ENCODE measurements at places on chromosomes 6 and 20.

- no peak for DNase-seq
Measured at GRCh38 chr20:45111799-45112471, 3.0 kb downstream of the WFDC5 start.

DNA sequence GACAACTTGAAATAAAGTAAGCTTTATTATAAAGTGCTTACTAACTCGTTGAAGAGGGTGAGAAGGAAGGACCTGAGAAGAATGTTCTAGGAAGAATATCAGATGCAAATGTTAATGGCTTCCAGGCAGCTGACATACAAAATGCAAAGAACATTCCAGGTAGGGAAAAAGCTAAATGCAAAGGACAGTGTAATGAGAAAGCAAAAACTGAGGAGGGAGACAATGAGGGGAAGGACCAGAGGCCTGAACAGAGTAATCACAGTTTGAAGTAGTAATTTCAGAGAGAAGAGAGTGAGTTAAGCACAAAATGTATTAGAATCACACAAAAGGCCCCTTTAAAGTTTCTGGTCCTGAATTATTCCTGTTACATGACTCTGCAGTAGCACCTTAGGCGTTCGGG, 81.3 kb downstream of the HMGCLL1 start:
- no peak for DNase-seq

- no peak for DNase-seq
Measured at GRCh38 chr6:33785778-33786177, 3.2 kb downstream of the LEMD2 start.

DNA sequence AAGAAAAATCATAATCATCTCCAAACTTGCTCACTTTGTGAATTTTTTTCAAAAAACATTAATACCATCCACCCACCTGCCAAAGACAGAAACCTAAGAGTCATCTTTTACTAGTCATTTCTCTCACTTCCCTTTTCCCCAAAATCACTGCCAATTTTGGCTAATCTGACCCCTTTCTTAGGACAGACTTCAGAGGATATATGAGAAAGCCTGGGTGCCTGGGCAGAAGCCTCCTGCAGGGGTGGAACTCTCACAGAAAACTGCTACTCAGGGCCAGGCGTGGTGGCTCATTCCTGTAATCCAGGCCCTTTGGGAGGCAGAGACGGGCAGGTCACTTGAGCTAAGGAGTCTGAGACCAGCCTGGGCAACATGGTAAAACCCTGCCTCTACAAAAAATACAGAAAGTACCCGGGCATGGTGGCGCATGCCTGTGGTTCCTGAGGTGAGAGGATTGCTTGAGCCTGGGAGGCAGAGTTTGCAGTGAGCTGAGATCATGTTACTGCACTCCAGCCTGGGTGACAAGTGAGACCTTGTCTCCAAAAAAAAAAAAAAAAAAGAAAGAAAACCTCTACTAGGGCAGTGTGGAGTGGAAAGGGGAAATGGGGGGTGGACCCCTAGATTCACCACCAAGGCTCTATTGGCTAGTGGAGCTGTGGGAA, 3.8 kb downstream of the DEK start:
- peak; percentile 20 for DNase-seq

DNA sequence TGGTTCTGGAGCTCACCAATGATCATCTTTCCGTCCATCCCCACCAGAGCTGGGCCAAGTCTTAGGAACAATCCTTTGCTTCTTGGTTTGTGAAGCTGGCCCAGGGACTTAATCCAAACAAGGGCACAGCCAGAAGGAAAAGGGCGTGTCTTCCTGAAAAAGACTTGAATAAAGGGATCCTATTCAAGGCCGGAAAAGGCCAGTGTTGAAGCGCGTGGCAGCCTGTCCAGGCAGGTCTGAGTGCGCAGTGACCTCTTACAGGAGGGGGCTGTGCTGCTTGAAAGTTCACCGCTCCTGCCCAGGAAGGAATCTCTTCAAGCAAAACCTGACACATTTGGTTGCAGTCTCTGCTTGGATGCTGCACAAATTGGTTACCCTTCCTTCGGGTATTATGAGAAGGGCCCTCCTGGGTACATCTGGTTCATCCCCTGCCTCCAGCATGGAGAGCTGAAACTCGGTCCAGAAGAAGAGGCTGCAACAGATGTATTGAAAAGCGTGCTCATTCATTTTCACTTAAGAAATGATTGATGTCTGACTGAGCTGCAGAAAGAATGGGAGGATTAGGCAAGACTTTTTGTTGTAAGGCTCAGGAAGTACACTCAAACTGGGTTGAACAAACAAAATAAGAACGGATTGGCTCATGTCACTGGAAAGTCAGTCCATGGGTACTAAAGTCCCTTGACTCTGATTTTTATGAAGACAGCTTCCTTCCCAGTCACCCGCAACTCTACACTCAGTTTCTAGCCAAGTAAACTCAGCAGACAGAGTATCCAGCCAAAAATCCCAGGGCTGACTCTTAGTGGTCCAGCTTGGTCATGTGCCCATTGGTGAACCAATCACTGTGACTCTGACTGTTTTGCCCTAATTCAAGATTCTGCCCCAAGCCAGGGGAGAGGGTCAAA, 136.3 kb downstream of the TFAP2C start:
- DNase-seq: peak; percentile 41

DNA sequence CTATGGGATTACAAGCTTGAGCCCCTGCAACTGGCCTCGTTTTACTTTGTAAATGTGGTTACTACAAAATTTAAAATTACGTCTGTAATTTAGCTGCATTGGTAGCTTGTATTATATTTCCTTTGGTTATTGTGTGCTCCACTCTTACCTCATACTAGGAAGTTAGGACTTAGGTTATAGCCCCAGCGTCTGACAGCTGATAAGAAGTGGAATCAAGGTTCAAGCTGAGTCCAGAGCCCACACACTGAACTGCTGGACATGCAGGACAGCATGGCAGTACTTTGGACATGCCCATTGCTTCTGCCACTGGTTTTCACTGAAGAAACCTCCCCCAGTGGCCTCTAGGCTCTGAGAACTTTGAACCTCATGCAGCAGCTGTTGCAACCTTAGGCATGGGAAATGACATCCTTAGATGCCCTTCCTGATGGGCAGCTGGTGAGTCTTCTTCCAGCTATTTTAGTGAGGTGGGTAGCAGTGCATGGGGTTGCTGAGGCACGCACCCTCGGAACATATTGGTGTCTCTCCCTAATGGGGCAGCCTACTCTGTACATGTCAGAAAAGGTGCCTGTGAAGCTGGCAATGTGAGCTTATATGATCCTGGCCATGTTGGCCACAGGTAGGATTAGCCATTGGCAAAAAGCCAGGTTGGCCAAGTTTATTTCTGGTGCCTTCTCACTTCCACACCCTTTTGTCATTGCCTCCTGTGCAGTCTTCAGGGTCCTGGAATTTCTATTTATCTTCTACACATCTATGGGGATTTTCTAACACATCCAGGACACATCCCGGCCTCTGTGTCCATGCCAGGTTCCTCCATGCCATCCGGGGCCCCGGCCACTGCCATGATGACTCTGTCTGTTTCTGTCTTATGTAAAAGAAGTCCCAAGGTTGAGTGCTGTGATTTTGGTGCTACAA, 85.3 kb downstream of the CDS2 start:
- no peak for DNase-seq

GRCh38 chr20:18267815-18268214, 20.5 kb upstream of the ZNF133 start:
- DNase-seq: no peak

DNA sequence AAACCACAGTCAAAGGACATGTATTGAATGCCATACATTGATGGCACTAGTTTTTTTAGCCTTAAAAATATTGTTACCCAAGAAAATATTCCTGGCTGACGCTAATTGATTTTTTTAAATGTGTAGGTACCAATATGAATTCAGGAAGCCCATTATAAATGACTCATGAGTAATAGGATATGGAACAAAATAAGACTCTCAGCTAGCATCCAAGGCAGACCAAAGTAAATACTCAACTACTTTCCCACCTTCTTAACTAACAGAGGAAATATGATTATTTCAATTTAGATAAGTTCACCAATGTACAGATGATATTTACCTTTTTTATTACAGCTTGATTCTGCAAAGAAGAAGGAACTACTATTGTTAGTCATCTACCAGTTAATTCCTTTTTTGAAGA, 43.2 kb upstream of the TXNDC5 start:
- DNase-seq: no peak

DNA sequence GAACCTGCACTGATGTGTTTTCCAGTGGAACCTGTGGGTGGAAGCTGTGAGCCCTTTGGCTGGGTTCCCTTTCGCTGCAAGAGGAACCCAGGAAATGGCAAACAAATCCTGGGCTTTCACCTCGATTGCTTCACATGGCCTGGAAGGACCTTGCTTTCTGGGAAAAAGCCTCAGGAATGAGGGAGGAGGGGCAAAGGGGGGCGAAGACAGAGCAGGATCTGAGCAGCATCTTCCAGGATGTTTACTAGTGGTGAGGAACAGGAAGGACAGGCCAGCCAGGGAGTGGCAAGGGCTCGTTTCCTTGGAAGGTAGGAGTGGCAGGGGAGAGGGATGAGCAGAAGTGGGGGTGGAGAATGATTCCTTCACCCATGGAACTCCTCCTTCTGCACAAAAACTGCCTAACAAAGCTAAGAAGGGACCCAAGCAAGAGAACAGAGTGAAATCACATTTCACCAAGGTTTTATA, 5.9 kb downstream of the SLC2A10 start:
- no peak for DNase-seq

GRCh38 chr6:101614774-101615173, 221.3 kb downstream of the GRIK2 start:
- no peak for DNase-seq

DNA sequence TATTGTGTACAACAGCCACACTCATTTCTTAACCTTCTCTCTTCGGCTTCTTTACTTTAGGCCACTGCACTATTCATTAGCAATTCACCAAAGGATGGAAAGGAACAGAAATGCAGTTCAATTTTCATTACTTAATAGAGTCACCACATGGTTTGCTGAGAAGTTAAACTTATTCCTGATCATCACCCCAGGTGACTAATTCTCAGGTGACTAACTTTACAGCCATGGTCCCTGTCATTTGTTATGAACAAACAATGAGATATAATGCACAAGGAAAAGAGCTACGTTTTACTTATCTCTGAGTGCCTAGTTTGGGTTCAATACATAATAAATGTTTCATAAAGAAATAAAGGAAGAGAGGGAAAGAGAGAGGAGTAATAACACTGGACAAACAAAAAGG, 45.8 kb upstream of the DST start:
- no peak for DNase-seq

DNA sequence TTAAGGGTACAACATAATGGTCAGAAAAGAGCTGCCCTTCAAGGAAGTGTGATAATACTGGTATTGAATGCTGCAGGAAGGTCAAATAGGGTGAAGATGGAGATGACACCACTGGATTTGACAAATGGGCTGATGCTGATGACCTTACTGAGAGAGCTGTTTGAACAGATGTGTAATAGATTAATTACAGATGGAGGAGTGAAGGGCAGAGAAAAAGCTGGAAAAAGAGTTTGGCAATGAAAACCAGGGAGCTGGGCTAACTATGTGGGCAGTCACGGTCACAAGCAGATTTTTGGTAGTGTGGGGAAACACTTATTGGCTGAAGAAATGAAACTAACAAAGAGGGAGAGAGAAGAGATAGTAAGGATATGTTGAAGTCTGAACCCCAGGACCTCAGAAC, 83.6 kb upstream of the ENPP5 start:
- no peak for DNase-seq
